Fibroblast of skin of abdomen (primary cell): ENCODE measurements at places on chromosomes 13 and 19.

DNA sequence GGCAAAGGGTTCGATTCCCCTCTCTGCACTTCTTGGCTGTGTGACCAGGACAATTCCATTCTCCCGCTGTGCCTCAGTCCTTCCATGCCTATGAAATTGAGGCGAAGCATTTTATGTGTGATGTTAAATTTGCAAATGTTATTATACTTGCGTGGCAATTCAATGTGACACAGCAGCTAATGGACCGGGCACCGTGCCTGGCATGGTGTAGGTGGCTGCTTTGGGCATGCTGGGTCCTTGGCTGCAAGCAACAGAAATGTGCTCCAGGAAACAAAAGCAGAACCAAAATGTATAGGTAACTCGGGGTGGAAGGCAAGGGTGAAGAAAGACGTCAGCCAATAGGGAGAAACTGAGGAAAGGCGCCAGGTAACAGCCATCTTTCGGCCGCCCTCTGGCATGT lies 37.1 kb downstream of the TINCR start:
- no peak for DNase-seq

- DNase-seq: no peak
These were observed 3.9 kb downstream of the ACP7 start for GRCh38 chr19:39087907-39088686.

DNA sequence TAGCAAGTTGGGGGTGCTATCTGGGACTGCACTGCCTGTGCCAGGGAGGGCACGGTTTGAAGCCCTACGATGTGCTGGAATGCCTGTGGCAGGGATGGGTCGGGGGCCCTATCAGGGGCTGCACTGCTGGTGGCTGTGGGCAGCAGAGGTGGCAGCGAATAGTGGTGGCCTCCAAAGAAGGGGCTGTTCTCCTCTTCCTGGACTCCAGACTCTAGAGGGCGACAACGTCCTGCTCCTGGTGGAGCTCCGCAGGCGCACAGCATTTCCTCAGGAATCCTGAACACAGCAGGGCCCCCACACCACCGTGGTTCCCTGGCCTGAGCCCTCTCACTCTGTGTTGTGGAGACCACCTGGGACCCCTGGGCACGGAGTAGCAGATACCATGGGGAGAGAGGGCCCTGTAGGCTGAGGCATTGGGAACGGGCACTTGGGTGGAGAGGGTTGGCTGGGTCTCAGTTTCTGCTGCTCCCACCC lies 145.6 kb downstream of the TNFRSF19 start:
- DNase-seq: no peak

DNA sequence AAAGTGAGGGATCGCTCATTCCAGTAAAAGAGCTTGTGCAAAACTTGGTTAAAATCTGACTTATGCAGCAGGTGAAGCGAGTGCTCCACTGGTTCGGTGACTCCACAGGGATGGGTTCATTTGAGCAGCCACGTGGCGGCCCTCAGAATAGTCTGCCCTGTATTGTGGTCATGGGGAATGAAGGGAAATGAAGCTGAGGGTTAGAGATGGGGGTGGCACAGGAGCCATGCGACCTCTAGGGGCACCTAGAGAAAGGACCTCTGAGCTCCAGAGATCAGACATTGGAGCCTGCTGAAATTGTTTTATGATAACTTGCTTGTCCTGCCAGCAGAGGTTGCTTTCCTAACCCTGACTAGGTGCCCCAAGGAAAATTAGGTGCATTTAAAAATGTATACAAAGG lies 26.6 kb downstream of the CBY2 start:
- no peak for DNase-seq
